HT1080 (cell line): ENCODE measurements at places on chromosomes 2 and 18. TPM values are rescaled to one million over a fixed set of nuclear protein-coding genes. Genes with fewer than 3 reads are reported as not detected.

Gene INPP4A
- 17.3 and 18.1 TPM in 2 replicates for total RNA-seq

Gene SERPINB3
- not detected in 2 replicates for total RNA-seq

Gene PLCL1
- 0.07 and 0.16 TPM in 2 replicates for total RNA-seq

Gene MARCO
- total RNA-seq: 0.32 TPM in 1 of 2 replicates, not detected in the other

Gene PRR30
- total RNA-seq: not detected in 2 replicates

Gene CYP27A1
- not detected in 2 replicates for total RNA-seq

Gene LRRTM1
- not detected in 2 replicates for total RNA-seq

Gene MGAT4A
- 5.0 and 5.6 TPM in 2 replicates for total RNA-seq

Gene GALNT14
- total RNA-seq: 46.3 and 62.7 TPM in 2 replicates

Gene IL37
- not detected in 2 replicates for total RNA-seq

Gene MERTK
- total RNA-seq: 2.4 and 3.2 TPM in 2 replicates

Gene DCDC2C
- 0.33 and 1.1 TPM in 2 replicates for total RNA-seq

Gene ZNF532
- 25.4 and 30.8 TPM in 2 replicates for total RNA-seq

Gene EPB41L3
- 191 and 198 TPM in 2 replicates for total RNA-seq

Gene DIPK1C
- not detected in 2 replicates for total RNA-seq

Gene PLGLB1
- total RNA-seq: 0.17 TPM in 1 of 2 replicates, not detected in the other

Gene TEX44
- not detected in 2 replicates for total RNA-seq

Gene TXNDC2
- 0.11 TPM in 1 of 2 replicates, not detected in the other for total RNA-seq

Gene LDLRAD4
- total RNA-seq: not detected in 2 replicates

Gene CDH2
- total RNA-seq: 49.4 and 60.4 TPM in 2 replicates

Gene OSBPL6
- 8.7 and 18.3 TPM in 2 replicates for total RNA-seq

Gene WNT6
- not detected in 2 replicates for total RNA-seq

Gene ANKRD23
- total RNA-seq: 0.26 and 0.27 TPM in 2 replicates

Gene PSMA8
- not detected in 2 replicates for total RNA-seq

Gene NT5C1B
- not detected in 2 replicates for total RNA-seq

Gene COPS8
- 142 and 183 TPM in 2 replicates for total RNA-seq

Gene AQP12B
- total RNA-seq: not detected in 2 replicates

Gene TTC39C
- total RNA-seq: 20.4 and 20.8 TPM in 2 replicates

Gene POTEE
- 2.8 and 3.3 TPM in 2 replicates for total RNA-seq

Gene UGT1A10
- not detected in 2 replicates for total RNA-seq

Gene CYTIP
- total RNA-seq: not detected in 2 replicates

Gene KLHL41
- total RNA-seq: not detected in 2 replicates

Gene SERPINB2
- total RNA-seq: 0.27 and 1.8 TPM in 2 replicates

Gene SLC9A4
- total RNA-seq: not detected in 2 replicates

Gene FKBP1B
- total RNA-seq: 0.56 and 0.63 TPM in 2 replicates

Gene HTR2B
- total RNA-seq: not detected in 2 replicates

Gene KCNE4
- total RNA-seq: not detected in 2 replicates

Gene PID1
- total RNA-seq: 4.4 and 4.6 TPM in 2 replicates

Gene CNTNAP5
- 0.10 and 0.11 TPM in 2 replicates for total RNA-seq

Gene SLC5A7
- total RNA-seq: not detected in 2 replicates

Gene POTEI
- 0.31 and 0.33 TPM in 2 replicates for total RNA-seq

Gene GREB1L
- total RNA-seq: 3.0 and 4.1 TPM in 2 replicates

Gene HOXD9
- 0.53 and 1.7 TPM in 2 replicates for total RNA-seq

Gene CELF4
- total RNA-seq: not detected in 2 replicates

Gene INSIG2
- 4.8 and 9.2 TPM in 2 replicates for total RNA-seq

Gene NAT8
- not detected in 2 replicates for total RNA-seq

Gene ASAP2
- 16.2 and 24.0 TPM in 2 replicates for total RNA-seq

Gene RIF1
- 28.3 and 33.2 TPM in 2 replicates for total RNA-seq

Gene TNFRSF11A
- total RNA-seq: 9.8 and 13.1 TPM in 2 replicates

Gene CKAP2L
- total RNA-seq: 21.1 and 33.7 TPM in 2 replicates

Gene QPCT
- total RNA-seq: 0.26 TPM in 1 of 2 replicates, not detected in the other

Gene SGPP2
- not detected in 2 replicates for total RNA-seq

Gene TDRD15
- not detected in 2 replicates for total RNA-seq

Gene INHA
- not detected in 2 replicates for total RNA-seq

Gene PLGLB2
- 0.26 TPM in 1 of 2 replicates, not detected in the other for total RNA-seq
